ENCODE measurements at places on chromosomes 13 and 19. TPM values are rescaled to one million over a fixed set of nuclear protein-coding genes. Genes with fewer than 3 reads are reported as not detected.

ZNF728 gene
- not detected for total RNA-seq

GRCh38 chr13:51958217-51958547, 53.1 kb downstream of the ATP7B start:
- H3K36me3 ChIP-seq: peaks cover 20% of the 10 kb centered on the region
- peaks cover 3% of the 10 kb centered on the region for H3K4me1 ChIP-seq
- DNase-seq: no peak

GRCh38 chr13:51590971-51591627, 6.8 kb downstream of the WDFY2 start:
- DNase-seq: no peak
- H3K4me1 ChIP-seq: peaks cover 29% of the 10 kb centered on the region
- peaks cover 7% of the 10 kb centered on the region for H3K27me3 ChIP-seq
- H3K4me3 ChIP-seq: no peak overlapping the region
- H3K36me3 ChIP-seq: no peaks in the 10 kb centered on the region

GRCh38 chr13:40186041-40186440, 480.4 kb downstream of the FOXO1 start:
- H3K27ac ChIP-seq: no peak overlapping the region
- H3K4me3 ChIP-seq: no peak overlapping the region
- peaks cover 26% of the 10 kb centered on the region for H3K4me1 ChIP-seq
- no peak for DNase-seq
- H3K36me3 ChIP-seq: no peaks in the 10 kb centered on the region

DAZAP1 gene
- 134 TPM for total RNA-seq

DNA sequence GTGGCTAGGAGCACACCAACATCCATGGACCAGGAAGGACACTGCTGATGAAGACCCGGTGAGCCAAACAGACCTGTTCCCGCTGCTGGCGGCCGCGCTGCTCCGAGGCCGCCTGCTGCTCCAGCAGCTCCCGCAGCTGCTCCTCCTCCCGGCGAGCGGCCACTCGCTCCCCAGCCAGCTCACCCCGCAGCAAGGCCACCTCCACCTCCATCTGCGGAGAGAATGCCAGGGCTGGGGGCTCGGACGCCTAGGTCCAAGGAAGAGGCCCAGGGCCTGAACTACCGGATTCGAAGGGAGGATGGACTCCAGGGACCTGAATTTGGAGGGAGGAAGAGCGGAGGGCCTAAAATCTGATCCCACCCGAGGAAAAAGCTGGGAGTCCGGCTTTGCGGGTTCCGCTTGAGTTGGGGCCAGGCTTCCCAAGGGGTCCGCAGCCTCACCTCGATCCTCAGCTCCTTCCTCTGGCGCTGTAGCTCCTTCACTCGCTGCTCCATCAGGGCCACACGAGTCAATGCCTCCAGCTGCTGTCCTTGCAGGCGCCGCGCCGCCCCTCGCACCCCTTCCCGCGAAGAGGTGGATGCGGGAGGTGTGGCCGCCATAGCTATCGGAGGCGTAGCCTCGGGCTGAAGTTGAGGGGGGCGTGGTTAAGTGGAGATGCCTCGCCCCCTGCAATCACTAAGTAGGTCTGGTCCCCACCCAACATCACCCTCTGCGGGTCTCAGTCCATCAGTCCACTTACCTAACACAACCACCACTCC, 2.7 kb downstream of the PHLDB3 start:
- peak overlapping the region; percentile 42 for H3K4me3 ChIP-seq
- H3K27me3 ChIP-seq: no peaks in the 10 kb centered on the region
- no peak overlapping the region for H3K27ac ChIP-seq

DNA sequence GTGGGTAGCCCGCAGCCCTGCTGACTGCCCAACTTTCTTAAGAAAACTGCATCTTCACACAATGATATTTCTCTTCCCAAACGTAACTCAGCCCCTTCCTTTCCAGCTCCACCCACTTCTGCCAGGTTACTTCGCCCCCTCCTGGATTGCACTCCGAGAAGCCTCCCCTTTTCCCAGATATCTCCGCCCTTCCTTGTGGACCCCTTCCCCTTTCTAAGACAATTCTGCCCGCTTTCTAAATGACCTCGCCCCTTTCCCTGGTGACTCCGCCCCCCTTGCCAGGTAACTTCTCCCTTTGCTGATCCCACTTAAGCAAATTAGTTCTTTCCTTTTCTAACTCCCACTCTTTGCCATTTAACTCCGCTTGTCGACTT, 2.6 kb downstream of the VSIG10L start:
- H3K4me1 ChIP-seq: peaks cover 25% of the 10 kb centered on the region
- H3K36me3 ChIP-seq: peaks cover 2% of the 10 kb centered on the region
- H3K4me3 ChIP-seq: peak overlapping the region; percentile 91
- H3K27ac ChIP-seq: peak overlapping the region; percentile 93
- peaks cover 15% of the 10 kb centered on the region for H3K27me3 ChIP-seq

GRCh38 chr13:51804295-51805172, 571 bp upstream of the DHRS12 start:
- no peak for DNase-seq
- peaks cover 4% of the 10 kb centered on the region for H3K36me3 ChIP-seq
- no peaks in the 10 kb centered on the region for H3K27me3 ChIP-seq
- peaks cover 33% of the 10 kb centered on the region for H3K4me1 ChIP-seq

DNA sequence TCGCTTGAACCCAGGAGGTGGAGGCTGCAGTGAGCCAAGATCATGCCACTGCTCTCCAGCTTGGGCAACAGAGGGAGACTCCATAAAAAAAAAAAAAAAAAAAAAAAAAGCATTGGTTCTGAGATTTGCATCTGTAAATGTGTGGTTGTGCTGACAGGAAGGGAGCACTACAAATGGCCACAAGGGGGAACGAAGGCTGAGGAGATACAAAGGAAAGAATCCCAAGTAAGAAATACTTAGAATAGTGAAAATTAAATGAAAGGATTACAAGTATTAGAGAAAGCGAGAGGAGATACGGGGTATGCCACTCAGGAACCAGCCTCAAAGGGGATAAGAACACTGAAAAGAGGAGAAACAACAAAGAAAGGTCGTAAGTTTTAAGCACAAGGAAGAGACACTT, 284.9 kb downstream of the KLF12 start:
- peaks cover 26% of the 10 kb centered on the region for H3K4me1 ChIP-seq
- DNase-seq: no peak
- H3K27ac ChIP-seq: no peak overlapping the region
- no peaks in the 10 kb centered on the region for H3K27me3 ChIP-seq
- peaks cover 11% of the 10 kb centered on the region for H3K36me3 ChIP-seq
- H3K4me3 ChIP-seq: no peak overlapping the region

GRCh38 chr13:102317593-102317992, 84.3 kb downstream of the FGF14 start:
- no peak overlapping the region for H3K27ac ChIP-seq
- H3K27me3 ChIP-seq: peaks cover 10% of the 10 kb centered on the region
- H3K4me3 ChIP-seq: no peak overlapping the region
- no peaks in the 10 kb centered on the region for H3K36me3 ChIP-seq

GRCh38 chr13:110981379-110981778, 66.5 kb upstream of the ANKRD10 start:
- no peaks in the 10 kb centered on the region for H3K36me3 ChIP-seq
- peaks cover 8% of the 10 kb centered on the region for H3K4me1 ChIP-seq
- no peak for DNase-seq
- H3K4me3 ChIP-seq: no peak overlapping the region
- peaks cover 45% of the 10 kb centered on the region for H3K27me3 ChIP-seq
- H3K27ac ChIP-seq: no peak overlapping the region

- no peaks in the 10 kb centered on the region for H3K36me3 ChIP-seq
- no peak for DNase-seq
- H3K27me3 ChIP-seq: peaks cover 24% of the 10 kb centered on the region
Measured at GRCh38 chr19:32672841-32673240, 2.1 kb downstream of the ANKRD27 start.

EXOC3L2 gene
- 1.4 TPM for total RNA-seq

NDUFA13 gene
- total RNA-seq: 343 TPM

GRCh38 chr19:1435378-1435989, 2.7 kb upstream of the RPS15 start:
- no peak overlapping the region for H3K4me3 ChIP-seq
- H3K36me3 ChIP-seq: peaks cover 9% of the 10 kb centered on the region
- peak overlapping the region; percentile 69 for H3K27ac ChIP-seq
- H3K27me3 ChIP-seq: no peaks in the 10 kb centered on the region
- no peak for DNase-seq

DNA sequence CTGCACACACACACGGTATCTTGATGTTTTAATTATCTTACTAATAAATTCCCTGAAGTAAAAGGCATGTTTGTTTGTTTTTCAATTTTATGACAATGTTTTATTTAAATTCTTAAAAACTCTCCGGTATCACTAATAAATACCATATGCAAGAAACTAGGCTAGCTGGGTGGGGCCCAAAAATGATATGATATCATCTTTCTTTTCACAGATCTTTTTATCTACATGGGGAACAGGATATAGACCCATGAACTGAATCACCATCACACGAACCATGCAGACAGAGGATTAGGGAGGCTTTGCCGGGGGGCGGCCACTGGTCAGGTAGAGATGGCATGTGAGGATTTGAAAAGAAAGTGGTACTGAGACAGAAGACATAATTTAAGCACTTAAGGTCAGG, 266.4 kb downstream of the ENOX1 start:
- H3K4me1 ChIP-seq: peaks cover 24% of the 10 kb centered on the region
- H3K27me3 ChIP-seq: peaks cover 2% of the 10 kb centered on the region
- no peak overlapping the region for H3K27ac ChIP-seq
- no peaks in the 10 kb centered on the region for H3K36me3 ChIP-seq
- DNase-seq: no peak

Measured in mesothelial cell of epicardium (in vitro differentiated cells).